Activated naive CD8-positive, alpha-beta T cell treated with anti-CD3 and anti-CD28 coated beads for 36 hours (primary cell): ENCODE measurements at places on chromosomes 16 and 17. TPM values are rescaled to one million over a fixed set of nuclear protein-coding genes. Genes with fewer than 3 reads are reported as not detected.

DNA sequence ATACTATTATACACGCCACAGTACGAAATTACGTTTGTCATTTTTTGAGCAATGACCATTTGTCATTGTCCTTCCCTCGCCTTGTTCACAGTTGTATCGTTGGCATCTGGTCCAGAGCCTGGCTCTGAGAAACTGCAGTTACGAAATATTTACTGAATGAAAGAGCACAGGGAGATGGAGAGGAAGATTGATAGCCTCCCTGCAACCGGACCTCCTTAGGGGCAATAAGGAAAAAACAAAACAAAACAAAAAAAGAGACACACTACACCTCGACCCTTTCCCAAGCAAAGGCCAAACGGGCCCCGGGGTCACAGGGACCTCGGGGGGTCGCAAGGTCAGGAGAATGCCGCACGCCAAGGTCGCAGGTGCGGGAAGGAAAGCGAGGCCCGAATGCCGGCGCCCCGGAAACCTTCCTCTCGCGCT lies 857 bp downstream of the GOT2 start:
- DNase-seq, result no peak

C1QTNF1 gene
- 0.14 TPM for total RNA-seq

KRTAP2-3 gene
- total RNA-seq, result not detected

- peak; percentile 6 for DNase-seq
Measured at GRCh38 chr16:11743308-11744074, 834 bp upstream of the TXNDC11 start.

DNA sequence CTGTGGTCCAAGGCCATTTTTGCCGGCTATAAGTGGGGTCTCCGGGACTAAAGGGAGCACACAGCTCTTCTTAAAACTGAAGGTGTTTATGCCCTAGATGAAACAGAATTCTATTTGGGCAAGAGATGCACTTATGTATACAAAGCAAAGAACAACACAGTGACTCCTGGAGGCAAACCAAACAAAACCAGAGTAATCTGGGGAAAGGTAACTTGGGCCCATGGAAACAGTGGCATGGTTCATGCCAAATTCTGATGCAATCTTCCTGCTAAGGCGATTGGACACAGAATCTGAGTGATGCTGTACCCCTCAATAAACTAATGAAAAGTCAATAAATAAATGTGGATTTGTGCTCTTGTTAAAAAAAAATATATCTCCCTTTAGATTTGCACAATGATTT lies 20.2 kb upstream of the SHISA9 start:
- no peak for DNase-seq

CDH11 gene
- not detected for total RNA-seq

DNA sequence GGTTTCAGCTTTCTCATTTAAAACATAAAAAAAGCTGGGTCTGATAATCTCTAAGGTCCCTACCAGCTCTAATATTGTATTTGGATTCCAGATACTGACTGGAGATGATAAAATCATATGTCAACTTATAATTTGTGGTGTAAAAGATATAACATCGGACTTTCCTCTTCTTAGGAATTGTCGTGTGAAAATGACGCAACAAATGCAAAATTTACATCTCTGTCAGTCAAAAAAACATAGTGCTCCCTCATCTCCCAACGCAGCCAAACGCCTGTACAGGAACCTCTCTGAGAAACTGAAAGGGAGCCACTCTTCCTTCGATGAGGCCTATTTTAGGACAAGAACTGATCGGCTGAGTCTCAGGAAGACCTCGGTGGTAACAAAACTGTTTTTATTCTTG lies 197.3 kb downstream of the ANKFN1 start:
- no peak for DNase-seq

VASN gene
- total RNA-seq, result not detected

GRCh38 chr16:65481956-65482355 lies 360.1 kb upstream of the CDH11 start:
- no peak for DNase-seq

RHBDF1 gene
- not detected for total RNA-seq

DNA sequence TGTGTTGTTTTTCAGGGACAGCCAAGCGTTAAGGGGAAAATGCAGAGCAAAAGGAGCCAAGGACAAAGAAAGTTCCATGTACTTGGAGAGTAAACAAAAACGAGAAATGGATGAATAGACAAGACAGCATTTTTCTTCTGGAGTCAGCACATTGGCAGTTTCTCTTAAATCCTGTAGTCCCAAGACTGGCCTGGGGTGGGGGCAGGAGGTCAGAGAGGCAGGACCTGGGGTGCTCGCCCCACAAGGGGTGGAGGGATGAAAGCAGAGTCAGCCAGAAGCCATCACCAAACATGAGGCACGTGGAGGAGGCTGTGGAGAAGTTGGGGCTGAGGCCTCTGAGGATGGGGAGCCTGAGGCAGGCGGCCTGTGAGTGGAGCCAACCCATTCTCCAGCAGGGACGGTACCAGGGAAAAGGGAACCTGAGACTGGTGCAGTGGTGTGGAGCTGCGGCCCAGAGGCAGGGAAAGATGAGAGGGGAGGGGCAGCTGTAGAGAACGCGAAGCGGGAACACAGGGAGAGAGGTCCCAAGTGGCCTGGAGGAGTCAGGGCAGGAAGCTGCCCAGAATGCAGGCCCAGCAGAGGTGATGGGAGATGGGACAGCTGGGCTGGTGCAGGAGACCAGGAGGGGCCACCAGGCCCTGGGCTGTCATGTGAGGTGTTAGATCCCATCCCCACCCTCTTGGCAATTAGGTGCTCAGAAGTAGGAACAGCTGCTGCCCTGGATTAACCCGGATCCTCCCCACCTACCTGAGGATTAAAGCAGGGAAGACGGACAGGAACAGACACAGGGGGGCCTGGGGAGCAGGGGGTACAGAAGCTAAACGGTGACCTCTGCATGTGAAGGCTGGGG lies 3.3 kb downstream of the TLCD3B start:
- DNase-seq, result no peak

DNA sequence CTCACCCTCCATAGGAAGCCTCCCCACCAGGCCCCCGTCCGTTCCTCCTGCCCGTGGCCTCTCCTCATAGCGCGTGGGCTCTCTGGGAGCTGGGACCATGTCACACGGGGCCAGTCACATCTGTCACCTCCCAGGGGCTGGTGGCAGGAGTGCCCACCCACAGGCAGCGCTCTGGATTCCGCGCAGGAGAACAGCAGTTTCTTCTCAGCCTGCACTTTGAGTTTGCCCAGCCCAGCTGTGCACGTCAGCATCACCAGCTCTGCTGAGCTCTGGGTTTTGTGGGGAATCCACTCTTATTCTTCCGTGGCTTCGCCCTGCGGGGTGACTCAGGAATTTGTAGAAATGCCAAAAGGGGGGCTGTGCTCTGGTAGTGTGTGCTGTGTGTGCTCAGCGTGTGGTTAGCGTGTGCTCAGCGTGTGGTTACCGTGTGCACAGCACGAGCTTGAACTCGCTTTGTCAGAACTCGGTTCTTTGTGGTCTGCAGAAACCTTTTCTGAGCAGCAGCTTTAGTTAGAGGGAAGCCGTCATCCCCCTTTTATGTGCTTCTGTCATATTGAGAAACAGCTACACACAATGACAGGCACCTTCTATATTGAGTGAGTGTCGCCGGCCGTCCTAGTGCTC lies 3.2 kb downstream of the ACSF3 start:
- peak; percentile 66 for DNase-seq

RNF43 gene
- total RNA-seq, result 0.41 TPM

DNA sequence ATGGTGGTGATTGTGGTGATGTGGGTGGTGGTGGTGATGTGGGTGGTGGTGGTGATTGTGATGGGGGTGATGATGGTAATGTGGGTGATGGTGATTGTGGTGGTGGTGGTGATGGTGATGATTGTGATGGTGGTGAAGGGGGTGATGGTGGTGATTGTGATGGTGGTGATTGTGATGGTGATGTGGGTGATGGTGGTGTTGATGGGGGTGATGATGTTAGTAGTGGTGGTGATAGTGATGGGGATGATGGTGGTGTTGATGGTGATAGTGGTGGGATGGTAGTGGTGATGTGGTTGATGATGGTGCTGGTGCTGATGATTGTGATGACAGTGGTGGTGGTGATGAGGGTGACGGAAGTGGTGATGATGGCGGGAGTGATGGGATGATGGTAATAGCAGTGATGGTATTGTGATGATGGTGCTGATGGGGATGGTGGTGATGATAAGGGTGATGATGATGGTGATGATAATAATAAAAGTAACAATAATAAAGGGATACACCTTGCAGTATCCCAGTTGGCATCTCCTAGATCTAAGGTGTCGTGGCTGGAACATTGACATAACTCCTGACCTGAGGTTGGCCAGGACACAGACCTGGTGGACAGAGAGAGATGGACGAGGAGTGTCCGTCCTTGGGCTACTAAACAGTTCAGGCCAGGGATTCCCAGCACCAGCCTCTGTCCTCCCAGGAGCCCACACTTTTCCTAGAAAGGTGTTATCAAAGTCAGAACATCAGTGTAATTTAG lies 344.5 kb downstream of the SEC14L1 start:
- no peak for DNase-seq

GINS3 gene
- 29.3 TPM for total RNA-seq

DNA sequence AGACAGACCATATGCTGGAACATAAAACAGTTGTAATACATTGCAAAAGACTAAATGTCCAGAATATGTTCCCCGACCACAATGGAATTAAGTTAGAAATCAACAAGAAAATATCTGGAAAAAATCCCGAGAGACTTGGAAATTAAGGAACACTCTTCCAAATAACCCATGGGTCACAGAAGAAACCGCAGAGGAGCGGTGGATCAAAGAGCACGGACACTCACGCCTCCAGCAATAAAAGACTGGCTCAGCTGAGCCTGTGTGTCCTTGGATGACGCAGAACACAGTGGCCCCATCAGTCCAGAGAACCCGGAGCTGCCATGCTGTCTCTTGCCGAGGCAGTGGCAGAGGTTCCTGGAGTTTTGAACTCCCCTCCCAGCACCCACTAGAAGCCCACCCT lies 30.9 kb upstream of the FOXF1 start:
- DNase-seq, result no peak

GRCh38 chr16:29898804-29899515 lies 390 bp downstream of the SEZ6L2 start:
- no peak for DNase-seq

DNA sequence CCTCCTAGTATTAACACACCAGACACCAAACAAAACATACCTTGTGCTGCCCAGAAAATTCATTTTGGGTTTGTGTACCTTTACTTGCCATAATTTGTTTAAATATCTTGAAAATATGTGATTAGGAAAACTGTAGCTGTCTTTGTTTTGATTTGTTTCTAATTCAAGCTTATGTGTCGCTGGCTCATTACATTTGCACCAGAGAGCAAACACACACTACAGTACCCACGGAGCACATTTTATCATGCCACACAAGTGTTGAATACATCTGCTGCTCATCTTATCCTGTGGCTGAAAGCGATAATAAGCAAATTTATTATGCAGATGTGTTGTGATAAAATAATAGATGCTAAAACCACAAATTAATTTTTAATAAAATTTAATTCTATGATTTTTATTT lies 63.1 kb downstream of the SPAG9 start:
- DNase-seq, result no peak

DNA sequence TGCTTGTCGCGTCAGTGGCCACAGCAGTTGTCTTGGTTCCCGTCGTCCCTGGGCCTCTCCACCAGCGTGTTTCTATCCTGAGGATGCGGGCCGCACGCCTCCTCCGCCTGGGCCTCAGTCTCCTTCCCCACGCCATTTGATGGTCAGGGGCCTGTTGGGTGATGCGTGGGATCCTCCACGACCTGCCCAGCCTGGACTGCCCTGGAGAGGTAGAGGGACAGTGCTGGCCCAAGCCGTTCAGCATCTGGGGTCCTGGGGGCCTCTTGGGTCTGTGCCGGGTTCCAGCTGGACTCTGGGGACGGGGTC lies 20.3 kb downstream of the GSE1 start:
- DNase-seq, result no peak

- no peak for DNase-seq
Measured at GRCh38 chr16:49414671-49415070, 41.1 kb downstream of the C16orf78 start.

MYH10 gene
- total RNA-seq, result 20.1 TPM
